Activated gamma-delta T cell treated with anti-CD3 and anti-CD28 coated beads, Interleukin-2, amount 50 U/mL, for 16 hours (primary cell): ENCODE measurements at places on chromosomes 12 and 14.

GRCh38 chr12:122888232-122888752, 7.6 kb downstream of the VPS37B start:
- DNase-seq = no peak

DNA sequence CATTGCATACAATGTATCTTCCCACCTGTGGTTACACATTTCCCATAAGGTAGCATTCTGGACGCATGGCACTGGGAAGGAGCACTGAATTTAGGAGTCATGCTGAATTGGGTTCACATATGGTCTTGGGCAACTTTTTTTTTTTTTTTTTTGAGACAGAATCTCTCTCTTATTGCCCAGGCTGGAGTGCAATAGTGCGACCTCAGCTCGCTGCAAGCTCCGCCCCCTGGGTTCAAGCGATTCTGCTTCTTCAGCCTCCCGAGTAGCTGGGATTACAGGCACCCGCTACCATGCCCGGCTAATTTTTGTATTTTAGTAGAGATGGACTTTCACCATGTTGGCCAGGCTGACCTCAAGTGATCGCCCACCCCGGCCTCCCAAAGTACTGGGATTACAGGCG, 13.3 kb downstream of the DIP2B start:
- DNase-seq = no peak

GRCh38 chr14:95922080-95922479, 45.4 kb downstream of the TUNAR start:
- no peak for DNase-seq

DNA sequence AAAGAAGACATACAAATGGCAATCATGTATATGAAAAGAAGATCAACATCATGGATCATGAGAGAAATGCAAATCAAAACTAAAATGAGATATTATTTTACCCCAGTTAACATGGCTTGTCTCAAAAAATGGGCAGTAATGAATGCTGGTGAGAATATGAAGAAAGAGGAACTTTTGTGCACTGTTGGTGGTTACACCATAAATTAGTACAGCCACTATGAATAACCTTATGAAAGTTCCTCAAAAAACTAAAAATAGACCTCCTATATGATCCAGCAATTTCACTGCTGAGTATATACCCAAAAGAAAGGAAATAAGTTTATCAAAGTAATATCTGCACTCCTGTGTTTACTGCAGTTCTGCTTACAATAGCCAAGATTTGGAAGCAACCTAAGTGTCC, 151.7 kb downstream of the PDZRN4 start:
- no peak for DNase-seq

DNA sequence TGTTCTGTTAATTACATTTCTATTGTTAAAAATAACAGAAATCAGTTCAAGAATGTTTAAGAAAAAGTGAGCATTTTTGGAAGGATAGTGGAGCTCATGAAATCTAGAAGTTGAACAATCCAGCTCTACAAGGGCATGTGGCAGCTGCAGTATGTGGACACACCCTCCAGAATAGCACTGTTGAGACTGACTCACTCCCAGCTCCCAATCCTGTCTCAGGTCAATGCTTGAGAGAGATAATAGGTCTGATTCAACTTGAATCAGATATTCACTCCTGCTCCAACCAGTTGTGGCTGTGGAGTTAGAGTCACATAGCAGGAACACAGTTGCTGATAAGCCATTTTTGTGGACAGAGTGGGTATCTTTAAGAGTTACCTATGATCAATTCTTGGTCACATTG, 113.0 kb upstream of the NTF3 start:
- DNase-seq = no peak
